ENCODE measurements at places on chromosomes 1 and 21.
A peak's percentile ranks its signal among the peaks of the same experiment; 100 is the strongest.

DNA sequence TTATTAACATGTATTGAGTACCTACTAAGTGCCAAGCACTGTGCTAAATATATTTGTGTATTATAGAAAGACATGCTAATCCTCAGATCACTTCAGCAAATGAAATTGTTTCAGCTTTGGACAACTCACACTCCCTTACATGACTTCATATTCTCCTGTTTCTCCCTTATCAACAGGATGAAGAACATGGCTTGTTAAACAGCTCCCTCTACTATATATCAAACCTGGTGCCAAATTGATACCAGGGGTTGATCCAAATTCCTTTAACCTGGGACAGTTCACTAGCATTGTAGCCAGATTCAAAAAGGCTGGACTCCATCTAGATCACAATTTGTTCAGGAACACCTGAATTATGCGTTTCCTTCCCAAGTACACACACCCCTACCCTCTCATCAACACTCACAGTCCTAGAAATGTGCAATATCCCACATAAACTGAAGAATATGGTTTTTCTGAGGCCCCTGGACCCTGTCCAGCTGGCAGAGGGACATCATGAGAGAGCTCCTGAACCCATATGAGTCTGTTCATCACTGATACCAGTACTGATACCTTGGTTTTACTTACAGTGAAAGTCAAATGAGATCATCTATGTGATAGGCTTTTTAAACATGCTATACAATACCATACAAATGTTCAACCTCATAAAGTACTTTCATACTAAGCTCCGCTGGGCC is 47.0 kb upstream of the PALMD start:
- H3K36me3 ChIP-seq: no peaks in the 10 kb centered on the region
- no peaks in the 10 kb centered on the region for H3K4me1 ChIP-seq
- DNase-seq: no peak
- no peak overlapping the region for H3K4me3 ChIP-seq
- no peaks in the 10 kb centered on the region for H3K27me3 ChIP-seq

- H3K4me3 ChIP-seq: no peak overlapping the region
- peaks cover 17% of the 10 kb centered on the region for H3K4me1 ChIP-seq
- H3K36me3 ChIP-seq: no peaks in the 10 kb centered on the region
Observed at GRCh38 chr1:156358641-156359040, 10.4 kb upstream of the RHBG start.

DNA sequence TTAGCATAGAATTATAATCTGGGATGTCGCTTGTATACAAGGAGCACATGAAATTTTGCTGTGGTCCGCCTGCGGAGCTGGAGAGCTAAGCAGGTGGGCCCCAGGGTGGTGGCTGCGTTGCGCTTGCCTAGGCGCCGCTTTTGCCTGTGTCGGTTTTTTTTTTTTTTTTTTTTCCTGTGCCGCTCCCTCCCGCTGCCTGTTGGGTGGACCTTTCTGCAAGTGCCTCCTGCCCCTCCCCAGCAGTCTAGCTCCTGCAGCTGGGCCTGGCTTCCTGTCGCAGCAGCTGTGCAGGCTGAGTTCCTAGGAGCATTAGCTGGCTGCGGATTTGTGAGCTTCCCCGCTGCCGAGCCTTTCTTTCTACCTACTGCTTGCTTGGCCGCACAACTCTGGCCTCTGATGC is 20.6 kb downstream of the PYHIN1 start:
- H3K36me3 ChIP-seq: peaks cover 56% of the 10 kb centered on the region
- H3K27ac ChIP-seq: no peak overlapping the region
- H3K4me3 ChIP-seq: no peak overlapping the region
- peaks cover 14% of the 10 kb centered on the region for H3K4me1 ChIP-seq

- peak; percentile 31 for DNase-seq
- H3K4me1 ChIP-seq: peaks cover 36% of the 10 kb centered on the region
- H3K27me3 ChIP-seq: no peaks in the 10 kb centered on the region
- H3K36me3 ChIP-seq: peaks cover 64% of the 10 kb centered on the region
- H3K27ac ChIP-seq: peak overlapping the region; percentile 52
Observed at GRCh38 chr1:46673749-46674182, 2.1 kb downstream of the TEX38 start.

- no peak overlapping the region for H3K27ac ChIP-seq
- H3K36me3 ChIP-seq: peaks cover 11% of the 10 kb centered on the region
- peak; percentile 29 for DNase-seq
- H3K27me3 ChIP-seq: no peaks in the 10 kb centered on the region
- peaks cover 43% of the 10 kb centered on the region for H3K4me1 ChIP-seq
- H3K4me3 ChIP-seq: no peak overlapping the region
Observed at GRCh38 chr1:19313961-19314882, 2.1 kb downstream of the SLC66A1 start.

DNA sequence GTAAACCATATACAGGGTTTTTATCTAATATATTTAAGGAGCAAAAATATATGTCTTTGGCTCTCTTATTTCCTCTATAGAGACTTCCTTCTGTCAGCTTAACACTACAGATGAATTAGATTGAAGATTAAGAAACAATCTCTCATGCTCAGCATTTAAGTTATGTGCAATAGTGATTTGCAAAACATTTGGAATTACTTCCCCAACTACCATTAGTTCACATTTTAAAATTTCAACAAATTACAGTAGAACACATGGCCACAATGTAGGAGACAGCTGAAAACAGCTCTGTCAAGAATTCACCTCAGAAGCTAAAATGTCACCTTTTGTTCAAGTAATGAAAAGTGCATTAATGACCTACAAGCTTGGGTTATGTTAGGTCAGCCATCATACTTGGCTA is 177.9 kb downstream of the EIF4G3 start:
- H3K4me1 ChIP-seq: peaks cover 17% of the 10 kb centered on the region
- no peak overlapping the region for H3K4me3 ChIP-seq
- peaks cover 31% of the 10 kb centered on the region for H3K36me3 ChIP-seq
- no peaks in the 10 kb centered on the region for H3K27me3 ChIP-seq

DNA sequence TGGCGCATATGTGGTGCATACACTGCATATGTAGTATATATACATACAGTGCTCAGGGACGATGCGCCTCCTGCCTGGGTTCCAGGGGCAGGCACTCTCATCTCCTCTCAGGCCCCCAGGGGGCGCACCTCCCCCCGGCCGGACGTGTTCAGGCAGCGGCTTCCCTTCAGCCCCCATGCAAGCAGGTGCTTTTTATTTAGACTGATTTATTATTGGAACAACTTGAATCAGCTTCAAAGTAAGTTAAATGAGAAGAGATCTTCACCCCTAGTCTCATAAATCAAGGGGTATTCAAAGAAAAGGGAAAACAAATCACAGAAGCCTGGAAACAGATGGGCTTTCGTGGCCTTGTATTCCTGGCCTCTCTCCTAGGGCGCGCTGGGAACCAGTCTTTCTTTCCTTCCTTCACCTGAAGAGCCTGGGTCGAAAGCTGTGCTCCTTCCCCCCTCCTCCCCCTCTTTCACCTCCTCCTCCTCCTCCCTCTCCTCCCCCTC is 64.6 kb downstream of the UBIAD1 start:
- no peak overlapping the region for H3K4me3 ChIP-seq
- H3K36me3 ChIP-seq: no peaks in the 10 kb centered on the region
- peaks cover 23% of the 10 kb centered on the region for H3K27me3 ChIP-seq

Measured in activated T-cell treated with anti-CD3 and anti-CD28 coated beads, Interleukin-2, amount 50 U/mL, for 24 hours (primary cell).